ENCODE measurements at places on chromosomes 3 and 15. TPM values are rescaled to one million over a fixed set of nuclear protein-coding genes. Genes with fewer than 3 reads are reported as not detected.

ATP8B4 gene
- under 0.01 TPM for total RNA-seq

PRR20G gene
- not detected for total RNA-seq

ITIH1 gene
- total RNA-seq, result not detected

PRSS50 gene
- total RNA-seq, result not detected

YEATS2 gene
- 22.9 TPM for total RNA-seq

A4GNT gene
- total RNA-seq, result not detected

PLA2G4B gene
- 0.89 TPM for total RNA-seq

CHRD gene
- total RNA-seq, result 0.07 TPM

GADL1 gene
- 0.05 TPM for total RNA-seq

SERPINI1 gene
- 0.40 TPM for total RNA-seq

UTS2B gene
- total RNA-seq, result 0.53 TPM

ACVR2B gene
- total RNA-seq, result 1.1 TPM

RLBP1 gene
- total RNA-seq, result not detected

LRRFIP2 gene
- total RNA-seq, result 55.8 TPM

CPA3 gene
- total RNA-seq, result 2.3 TPM

SORD gene
- total RNA-seq, result 16.7 TPM

FAM174B gene
- 6.3 TPM for total RNA-seq

GALK2 gene
- 35.5 TPM for total RNA-seq

TM6SF1 gene
- total RNA-seq, result 20.3 TPM

IGF2BP2 gene
- 42.8 TPM for total RNA-seq

MED12L gene
- total RNA-seq, result 0.07 TPM

TADA3 gene
- 63.8 TPM for total RNA-seq

NAALADL2 gene
- total RNA-seq, result 0.13 TPM

ROBO2 gene
- 0.13 TPM for total RNA-seq

FSIP1 gene
- 0.47 TPM for total RNA-seq

CMTM8 gene
- total RNA-seq, result 7.7 TPM

CCPG1 gene
- 31.3 TPM for total RNA-seq

EPHA6 gene
- not detected for total RNA-seq

DUOXA2 gene
- total RNA-seq, result not detected

CHRNB4 gene
- total RNA-seq, result not detected

SCAMP5 gene
- 3.6 TPM for total RNA-seq

EDEM1 gene
- 33.8 TPM for total RNA-seq

MUC13 gene
- total RNA-seq, result not detected

CDHR4 gene
- not detected for total RNA-seq

GCHFR gene
- total RNA-seq, result 6.6 TPM

STX19 gene
- not detected for total RNA-seq

Measured in mammary microvascular endothelial cell (primary cell).